ENCODE measurements at places on chromosomes 2 and 18. TPM values are rescaled to one million over a fixed set of nuclear protein-coding genes. Genes with fewer than 3 reads are reported as not detected.
A peak's percentile ranks its signal among the peaks of the same experiment; 100 is the strongest.

KCNJ13 gene
- polyA plus RNA-seq, result 28.1 TPM

DNA sequence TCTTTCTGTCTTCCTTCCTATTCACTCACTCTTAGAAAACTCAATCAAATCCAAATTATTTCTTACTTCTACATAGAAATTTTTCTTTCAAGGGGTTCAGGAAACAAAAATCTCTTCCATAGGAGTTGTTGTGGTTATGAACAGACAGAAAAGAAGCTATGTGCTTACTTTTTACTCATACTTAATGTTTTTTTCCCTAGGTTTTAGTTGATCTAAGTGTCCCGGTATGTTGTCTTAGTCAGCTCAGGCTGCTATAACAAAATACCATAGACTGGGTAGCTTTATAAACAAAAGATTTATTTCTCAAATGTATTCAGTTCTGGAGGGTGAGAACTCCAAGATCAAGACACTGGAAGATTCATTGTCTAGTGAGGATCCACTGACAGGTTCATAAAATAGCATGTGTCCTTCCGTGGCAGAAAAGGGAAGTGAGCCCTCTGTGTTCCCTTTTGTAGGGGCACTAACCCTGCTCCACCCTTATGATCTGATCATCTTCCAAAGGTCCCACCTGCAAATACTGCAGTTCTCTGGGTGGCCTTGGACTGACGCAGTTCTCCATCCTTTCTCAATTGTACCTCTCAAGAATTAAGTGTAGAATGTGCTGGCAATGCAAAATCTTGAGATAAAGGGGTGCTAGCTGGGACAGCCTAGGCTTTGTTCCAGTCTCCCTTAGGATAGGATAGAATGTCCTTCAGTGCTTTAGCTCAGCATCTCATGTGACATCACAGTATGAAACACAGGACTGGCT is 14.4 kb upstream of the VRK2 start:
- DNase-seq, result no peak

STAT4 gene
- 3.7 TPM for polyA plus RNA-seq

DNA sequence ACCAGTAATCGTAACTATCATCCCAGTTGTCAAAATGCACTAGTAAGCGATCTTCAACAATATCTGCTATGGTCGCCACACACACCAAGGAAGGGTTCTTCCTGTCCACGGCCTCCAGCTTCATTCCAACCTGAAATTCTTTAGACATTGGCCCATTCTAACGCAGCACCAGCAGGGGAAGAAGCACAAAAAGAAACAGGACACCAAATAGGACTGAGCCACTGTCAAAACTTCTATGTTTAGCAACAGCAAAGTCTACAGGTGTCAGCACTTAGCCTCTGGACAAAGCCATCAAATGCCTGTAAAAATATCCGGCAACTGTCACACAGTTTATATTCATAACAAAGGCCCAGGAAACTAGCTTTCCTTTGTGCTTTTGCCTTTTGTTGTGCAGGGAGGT is 175.0 kb downstream of the L3MBTL4 start:
- DNase-seq, result no peak

DNA sequence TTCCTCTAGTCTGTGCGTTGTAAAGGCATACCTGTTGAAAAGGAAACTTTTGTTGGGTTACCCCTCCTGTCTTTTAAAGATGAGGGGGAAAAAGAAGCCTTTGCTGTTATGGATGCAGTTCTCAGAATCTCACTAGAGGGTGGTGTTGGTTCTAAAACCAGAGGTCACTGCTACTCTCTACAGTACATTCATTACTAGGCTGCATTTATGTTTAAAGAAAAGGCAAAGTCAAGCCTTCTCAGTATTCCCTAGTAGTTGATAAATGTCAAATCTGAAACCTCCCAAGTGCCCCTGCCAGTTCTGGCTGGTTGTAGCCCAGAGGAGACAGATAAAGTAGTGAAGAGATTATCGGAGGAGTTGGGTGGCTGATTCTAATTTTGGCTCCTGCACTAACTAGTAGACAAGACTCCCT is 1.4 kb upstream of the PLCL1 start:
- DNase-seq, result peak; percentile 20

GRCh38 chr2:54579061-54579681 is 123.0 kb downstream of the SPTBN1 start:
- no peak for DNase-seq

OTOS gene
- not detected for polyA plus RNA-seq

- DNase-seq, result no peak
These were observed 9.7 kb downstream of the TMEM18 start for GRCh38 chr2:667332-667999.

E2F6 gene
- polyA plus RNA-seq, result 15.3 TPM

DNA sequence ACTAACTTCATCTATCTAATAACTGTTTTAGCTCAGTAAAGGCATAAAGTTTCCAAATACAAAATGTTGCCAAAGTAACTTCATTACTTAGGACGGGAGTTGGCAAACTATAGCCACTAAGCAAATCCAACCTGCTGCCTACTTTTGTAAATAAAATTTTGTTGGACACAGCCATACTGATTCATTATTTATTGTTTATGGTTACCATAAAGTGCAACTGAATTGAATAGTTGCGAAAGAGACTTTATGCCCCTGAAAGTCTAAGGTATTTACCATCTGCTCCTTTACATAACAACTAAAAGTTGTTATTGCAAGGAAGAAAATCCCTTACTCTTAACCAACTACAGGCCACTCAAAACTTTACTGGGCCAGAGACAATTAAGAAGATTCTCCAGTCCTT is 256.7 kb upstream of the RBBP8 start:
- DNase-seq, result no peak

DNA sequence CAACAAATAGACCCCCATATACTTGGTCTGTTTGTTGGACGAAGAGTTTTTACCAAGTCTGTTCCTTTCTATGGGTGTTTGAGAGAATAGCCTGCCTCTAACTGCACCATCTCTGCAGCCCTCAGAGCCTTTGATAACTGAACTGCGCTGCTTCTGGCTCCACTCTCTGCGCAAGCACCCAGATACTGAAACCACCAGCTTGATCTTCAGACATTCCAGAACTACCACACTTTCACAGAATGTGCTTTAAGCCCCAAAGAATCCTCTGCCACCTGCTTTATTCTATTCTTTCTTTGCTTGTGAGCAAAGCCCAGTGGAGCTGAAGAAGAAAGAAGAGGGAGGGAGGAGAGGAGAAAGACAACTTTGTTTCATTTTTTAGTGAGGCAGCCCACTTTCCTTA is 380.7 kb downstream of the BCL11A start:
- no peak for DNase-seq

DNA sequence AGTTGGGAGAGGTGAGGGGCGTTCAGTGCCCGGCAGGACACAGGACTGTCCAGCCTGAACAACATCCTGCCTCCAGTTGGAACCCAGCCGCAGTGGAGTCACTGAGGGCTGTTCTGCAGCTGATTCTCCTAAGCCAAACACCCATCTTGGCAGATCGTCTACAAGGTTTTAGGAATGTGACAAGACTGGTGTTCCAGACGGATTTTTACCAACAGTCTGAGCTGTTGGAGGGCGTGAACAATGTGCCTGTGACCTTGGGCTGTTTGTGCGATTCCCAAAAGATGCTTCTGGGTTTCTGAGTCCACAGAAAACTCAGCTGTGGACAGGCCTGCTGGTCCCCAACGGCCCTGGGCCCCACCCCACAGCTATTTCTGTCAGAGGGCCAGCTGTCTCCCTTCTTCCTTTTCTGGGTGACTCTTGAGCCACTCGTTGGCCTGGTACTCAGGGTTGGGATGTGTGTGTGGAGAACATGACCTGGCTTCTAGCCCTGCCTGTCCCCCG is 5.7 kb downstream of the LRRFIP1 start:
- DNase-seq, result no peak

DNA sequence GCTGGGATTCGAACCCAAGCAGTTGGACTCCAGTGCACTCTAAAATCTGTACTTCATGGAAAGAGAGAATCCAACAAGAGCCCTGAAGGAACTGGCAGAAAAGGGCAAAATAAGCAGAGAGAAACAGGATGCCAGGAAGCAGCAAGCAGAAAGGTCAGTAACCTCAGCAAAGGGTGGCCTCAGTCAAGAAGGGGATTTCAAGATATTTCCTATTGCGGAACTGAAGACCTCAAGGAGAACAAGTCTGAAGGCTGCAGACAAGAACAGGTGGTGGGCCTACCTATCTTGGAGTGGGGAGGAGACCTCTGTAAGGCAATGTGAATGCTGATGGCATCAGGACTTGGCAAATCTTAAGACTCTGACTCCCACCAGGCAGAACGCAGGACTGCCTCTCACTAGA is 20.1 kb upstream of the MREG start:
- DNase-seq, result no peak

ERMN gene
- polyA plus RNA-seq, result 0.57 TPM

GRCh38 chr2:226308986-226309385 is 490.6 kb downstream of the IRS1 start:
- DNase-seq, result no peak

C2orf78 gene
- not detected for polyA plus RNA-seq

GRCh38 chr2:7758073-7758759 is 841.0 kb downstream of the RNF144A start:
- DNase-seq, result no peak

DNA sequence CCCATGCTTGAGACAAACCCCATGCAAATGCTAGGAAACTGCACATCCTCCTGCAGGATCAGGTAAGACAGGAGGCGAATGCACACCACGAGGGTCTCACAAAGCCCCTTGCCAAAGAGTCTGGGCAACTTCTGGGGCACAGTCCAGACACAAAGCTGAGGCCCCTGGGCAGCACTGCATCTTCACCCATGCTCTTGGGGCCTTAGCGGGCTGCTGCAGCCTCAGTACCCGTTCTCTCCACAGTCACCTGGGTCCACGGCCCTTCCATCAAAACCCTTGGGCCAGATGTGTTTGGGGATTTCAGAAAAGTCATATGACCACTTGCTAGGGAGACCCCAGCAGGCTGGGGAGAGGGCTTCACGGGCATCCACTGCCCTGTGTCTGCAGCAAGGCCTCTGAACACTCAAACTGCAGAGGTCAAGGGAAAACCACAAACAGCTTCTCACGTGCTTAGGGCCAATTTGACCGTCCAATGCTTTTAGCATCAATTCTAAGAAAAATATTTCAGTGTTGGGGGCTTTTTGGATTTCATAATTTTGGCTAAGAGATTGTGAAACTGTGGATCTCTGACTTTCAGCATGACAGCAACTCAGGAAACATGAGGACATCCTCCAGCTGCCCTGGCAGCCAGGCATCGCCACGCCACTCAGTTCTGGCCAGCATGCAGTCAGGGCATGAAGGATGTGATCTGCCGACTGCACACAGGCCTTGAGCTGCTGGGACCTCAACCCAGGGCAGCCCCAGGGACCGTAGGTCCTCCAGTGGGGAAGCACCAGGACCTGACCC is 20.0 kb downstream of the PASK start:
- no peak for DNase-seq

DNA sequence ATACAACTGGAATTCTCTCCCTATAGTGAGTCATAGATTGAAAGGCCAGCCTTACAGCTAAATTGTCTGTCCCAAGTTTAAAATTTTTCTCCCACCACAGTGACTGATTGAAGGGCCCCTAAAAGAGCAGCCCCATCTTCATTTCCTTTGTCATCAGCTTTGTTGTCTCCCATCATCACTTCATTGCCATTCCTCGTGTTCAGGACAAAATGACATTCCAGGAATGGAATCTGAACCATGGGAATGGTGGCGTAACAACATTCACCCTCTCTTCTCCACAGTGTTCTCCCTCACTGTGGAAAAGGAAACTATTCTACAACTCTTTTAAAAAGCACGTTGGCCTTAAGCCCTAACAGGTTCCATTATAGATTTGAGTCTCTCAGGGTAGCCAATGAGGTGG is 52.1 kb downstream of the PSTPIP2 start:
- no peak for DNase-seq

GRCh38 chr2:8416849-8417832 is 264.7 kb upstream of the ID2 start:
- no peak for DNase-seq

DNA sequence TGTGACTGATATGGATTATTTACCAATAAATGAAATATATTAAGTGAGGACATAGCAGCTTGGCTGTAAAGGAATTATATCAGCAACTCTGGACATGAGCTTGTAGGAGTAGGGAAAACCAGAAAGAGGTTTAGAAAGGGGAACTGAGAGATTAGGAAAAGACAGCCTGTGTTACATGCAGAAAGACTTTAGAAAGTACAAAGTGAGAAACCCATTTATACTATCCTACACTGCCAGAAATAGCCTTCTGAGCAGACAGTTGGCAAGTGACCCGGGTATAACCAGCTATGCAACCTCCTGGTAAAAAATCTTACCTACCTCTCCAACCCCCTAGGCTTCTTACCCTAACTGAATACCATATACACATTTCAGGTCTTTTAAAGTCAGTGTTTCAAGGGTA is 134.1 kb downstream of the ANKRD44 start:
- DNase-seq, result no peak

GRCh38 chr2:114001937-114002336 is 112.0 kb downstream of the ACTR3 start:
- no peak for DNase-seq

GRCh38 chr2:21039979-21040467 is 3.9 kb downstream of the APOB start:
- no peak for DNase-seq

GRCh38 chr2:177905640-177906039 is 166.9 kb downstream of the PDE11A start:
- no peak for DNase-seq
